ENCODE measurements at places on chromosomes 16 and 17.

GRCh38 chr16:72815348-72816318, 232.3 kb downstream of the ZFHX3 start:
- no peak for DNase-seq

- DNase-seq: no peak
Observed at GRCh38 chr16:87098976-87099720, 218.0 kb downstream of the C16orf95 start.

GRCh38 chr17:33090806-33091205, 99.2 kb downstream of the SPACA3 start:
- DNase-seq: no peak

DNA sequence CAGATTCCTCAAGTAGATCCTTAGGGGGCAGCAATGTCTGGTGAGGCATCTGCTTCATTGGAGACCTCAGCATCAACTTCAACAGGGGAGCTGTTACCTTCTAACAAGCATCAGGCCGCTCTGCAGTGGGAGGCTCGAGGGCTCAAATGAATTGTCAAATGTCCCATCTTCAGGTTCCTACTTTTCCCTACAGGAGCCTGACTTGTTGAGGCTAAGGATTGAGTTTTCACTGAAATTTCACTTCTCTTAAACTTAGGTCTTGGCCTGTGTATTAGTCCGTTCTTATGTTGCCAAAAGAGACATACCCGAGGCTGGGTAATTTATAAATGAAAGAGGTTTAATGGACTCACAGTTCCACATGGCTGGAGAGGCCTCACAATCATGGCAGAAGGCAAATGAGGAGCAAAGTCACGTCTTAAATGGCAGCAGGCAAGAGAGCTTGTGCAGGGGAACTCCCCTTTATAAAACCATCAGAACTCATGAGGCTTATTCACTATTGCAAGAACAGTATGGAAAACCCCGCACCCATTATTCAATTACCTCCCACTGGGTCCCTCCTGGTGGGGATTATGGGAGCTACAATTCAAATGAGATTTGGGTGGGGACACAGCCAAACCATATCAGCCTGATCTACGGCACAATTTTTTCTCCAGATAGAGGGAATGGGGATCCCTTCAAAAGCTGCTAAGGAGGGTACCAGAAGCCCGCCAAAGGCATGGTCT, 5.1 kb upstream of the CD300LD start:
- no peak for DNase-seq

GRCh38 chr16:80208743-80209142, 332.1 kb upstream of the DYNLRB2 start:
- no peak for DNase-seq

GRCh38 chr17:77332981-77333685, 192.4 kb downstream of the SEC14L1 start:
- no peak for DNase-seq

DNA sequence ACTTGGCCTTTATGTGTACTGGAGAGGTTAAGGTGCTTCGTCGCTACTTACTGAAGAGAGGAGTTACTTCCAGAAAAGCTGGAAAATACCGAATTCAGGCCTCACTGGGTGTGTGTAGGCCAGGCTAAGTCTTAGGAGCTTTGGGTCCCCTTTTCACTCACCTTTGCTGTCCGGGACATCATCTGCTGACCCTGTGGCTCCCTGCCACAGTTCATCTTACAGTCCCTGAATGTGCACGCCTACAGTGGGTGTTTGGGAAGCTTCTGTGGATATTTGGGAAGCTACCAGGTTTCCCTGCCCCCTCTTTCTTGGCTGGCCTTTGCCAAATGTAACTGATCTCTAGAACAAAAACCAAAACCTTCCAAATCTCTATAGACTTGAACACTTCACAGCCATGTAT, 51.4 kb downstream of the ELAC2 start:
- no peak for DNase-seq

DNA sequence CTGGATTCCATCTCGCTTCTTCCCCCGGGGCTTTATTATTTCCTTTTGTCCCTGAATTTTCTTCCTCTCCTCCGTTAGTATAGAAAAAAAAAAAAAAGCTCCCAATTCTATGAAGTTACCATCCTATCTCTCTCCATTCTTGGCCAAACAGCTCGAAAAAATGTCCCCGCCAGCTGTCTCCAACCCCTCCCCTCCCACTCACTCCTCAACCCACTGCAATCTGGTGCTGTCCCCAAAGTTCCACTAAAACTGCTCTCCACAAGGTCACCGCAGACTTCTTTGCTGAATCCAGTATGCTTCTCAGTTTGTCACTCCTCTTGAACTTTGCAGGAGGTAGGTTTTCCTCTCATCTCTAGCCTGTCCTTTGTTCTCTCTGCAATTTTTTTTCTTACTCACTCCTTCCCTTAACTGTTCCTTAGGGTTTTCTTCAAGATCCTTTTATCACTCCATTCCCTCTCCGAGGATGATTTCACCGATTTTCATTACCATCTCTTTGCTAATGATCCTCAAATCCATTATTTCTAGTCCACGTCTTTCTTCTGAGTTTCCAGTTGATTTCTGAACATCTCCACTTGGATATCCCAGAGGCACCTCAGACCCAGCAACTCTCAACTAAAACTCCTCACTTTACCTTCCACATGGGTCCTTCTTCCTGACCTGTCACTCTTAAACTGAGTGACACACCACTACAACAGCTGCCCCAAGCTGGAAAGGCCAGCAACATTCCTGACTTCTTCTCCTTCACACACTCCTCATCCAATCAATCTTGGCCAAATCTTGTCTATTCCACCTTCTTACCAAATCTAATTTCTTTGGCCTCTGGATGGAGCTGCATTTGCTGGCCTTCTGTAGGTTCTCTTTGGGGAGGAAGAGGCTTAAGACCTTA, 1.5 kb upstream of the SUMO2 start:
- DNase-seq: no peak

DNA sequence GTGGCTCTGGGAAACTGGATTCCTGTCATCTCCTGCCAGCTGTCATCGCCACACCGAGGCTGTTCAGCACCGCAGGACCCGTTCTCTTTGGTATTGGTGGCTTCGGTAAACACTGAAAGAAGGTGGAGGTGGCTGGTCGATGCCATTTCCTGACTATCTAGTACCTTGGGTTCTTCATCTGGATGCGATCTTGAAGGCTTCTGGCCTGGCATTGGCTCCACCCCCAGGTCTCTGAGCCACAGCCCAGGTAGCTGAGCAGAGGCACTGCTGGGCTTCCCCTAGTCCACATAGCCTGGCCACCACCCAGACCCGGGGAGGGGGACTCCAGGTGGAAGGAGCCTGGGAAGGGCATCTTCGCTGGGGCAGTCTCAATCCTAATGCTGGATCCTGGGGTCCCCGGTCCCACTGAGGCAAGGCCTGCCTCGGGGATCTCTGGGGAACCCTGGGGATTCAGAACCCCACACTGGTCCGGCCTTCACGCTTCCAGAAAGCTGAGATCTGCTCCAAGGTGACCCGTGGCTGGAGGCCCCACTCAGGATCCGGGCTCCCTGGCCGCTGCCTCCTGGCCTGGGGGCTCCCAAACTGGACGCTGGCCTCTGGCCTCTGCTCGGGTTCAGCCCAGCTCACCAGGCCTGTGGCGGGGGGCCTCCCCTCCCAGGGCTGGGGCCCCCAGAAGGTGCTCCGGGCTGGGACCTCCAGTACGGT, 1.8 kb downstream of the C16orf54 start:
- DNase-seq: no peak

DNA sequence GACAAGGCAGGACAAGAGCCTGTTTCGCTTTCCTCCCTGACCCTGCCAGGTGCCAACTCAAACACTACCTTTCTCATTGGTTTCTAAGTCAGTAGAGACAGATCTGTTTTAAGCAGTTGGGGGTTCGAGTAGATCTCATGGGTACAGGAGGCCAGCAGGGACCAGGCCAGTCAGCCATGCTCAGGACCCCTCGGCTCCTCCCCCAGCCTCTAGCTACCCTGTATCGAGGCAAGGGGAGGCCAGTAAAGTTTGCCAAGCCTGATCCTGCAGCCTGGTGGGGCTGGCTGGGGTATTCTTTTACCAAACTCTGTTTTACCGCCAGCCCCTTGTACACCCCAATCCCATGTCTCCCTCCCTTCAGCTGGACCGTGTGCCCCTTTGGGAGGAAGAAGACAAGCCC, 26.6 kb downstream of the OR1D5 start:
- no peak for DNase-seq

DNA sequence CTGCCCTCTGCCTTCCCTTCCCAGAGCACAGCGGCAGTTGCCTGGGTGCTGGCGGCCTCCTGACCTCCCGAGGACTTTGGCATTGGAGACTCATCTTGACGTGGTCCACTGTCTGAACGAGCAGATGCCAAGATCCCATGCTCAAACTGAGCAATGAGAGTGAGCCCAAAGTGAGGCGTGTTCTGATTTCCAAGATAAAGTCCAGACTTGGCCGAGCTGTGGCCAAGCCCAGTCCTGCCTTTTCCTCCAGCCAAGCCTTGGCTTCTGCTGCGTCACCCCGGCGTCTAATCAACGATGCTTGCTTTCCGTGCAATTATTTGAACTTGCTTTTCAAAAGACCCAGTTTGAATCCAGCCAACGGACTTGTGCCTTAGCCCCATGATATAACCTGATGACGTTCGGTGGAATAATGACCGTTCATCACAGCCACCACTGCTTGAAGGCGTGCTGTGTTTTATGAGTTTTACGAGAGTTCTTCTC, 179.2 kb downstream of the IRF8 start:
- no peak for DNase-seq

GRCh38 chr17:814371-814770, 32.2 kb downstream of the MRM3 start:
- no peak for DNase-seq

GRCh38 chr16:31708348-31708747, 165.3 kb upstream of the ZNF267 start:
- DNase-seq: no peak

- no peak for DNase-seq
Observed at GRCh38 chr16:23597003-23597756, 1.1 kb upstream of the NDUFAB1 start.

- DNase-seq: no peak
Observed at GRCh38 chr17:81664051-81664470, 2.3 kb downstream of the OXLD1 start.

DNA sequence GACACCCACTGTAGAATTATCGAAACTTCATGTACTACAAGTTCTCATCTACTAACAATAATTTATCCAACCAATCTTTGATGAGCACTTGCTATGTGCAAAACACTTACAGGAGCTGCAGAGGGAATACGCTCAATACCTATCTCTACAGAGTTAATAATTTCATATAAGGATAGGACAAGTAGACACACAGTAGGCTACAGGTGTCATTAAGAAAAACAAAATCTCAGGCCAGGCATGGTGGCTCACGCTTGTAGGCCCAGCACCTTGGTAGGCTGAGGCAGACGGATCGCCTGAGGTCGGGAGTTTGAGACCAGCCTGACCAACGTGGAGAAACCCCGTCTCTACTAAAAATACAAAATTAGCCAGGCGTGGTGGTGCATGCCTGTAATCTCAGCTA, 91.3 kb upstream of the PLEKHM1 start:
- no peak for DNase-seq

DNA sequence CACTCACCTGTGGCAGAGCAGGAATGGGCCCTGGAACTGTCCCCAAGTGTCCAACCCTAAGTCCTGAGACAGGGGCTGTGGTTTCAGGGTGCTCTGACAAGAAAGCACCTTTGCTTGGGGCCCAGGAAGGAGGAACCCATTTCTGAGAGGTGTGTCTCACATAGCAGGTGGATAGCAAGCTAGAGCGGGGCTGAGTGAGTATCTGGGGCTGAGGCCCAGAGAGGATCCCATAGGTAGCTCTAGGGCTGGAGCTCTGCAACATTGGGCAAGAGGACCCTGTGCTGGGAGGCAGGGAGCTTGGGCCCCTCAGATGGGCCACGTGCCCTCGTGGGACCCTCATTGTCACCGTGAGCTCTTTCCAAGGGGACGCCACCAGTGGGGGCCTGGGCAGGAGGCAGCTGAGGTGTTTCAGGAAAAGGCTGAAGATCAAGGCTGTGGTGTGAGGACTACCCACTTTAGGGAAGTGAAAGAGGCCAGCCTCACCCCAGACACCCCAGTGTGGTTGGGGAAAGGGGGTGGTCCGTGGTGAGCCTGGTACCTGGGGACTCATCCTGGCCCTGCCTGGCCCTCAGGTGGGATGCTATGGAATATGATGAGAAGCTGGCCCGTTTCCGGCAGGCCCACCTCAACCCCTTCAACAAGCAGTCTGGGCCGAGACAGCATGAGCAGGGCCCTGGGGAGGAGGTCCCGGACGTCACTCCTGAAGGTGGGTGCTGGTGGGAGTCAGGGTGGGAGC, 5.3 kb downstream of the DEF8 start:
- DNase-seq: no peak

DNA sequence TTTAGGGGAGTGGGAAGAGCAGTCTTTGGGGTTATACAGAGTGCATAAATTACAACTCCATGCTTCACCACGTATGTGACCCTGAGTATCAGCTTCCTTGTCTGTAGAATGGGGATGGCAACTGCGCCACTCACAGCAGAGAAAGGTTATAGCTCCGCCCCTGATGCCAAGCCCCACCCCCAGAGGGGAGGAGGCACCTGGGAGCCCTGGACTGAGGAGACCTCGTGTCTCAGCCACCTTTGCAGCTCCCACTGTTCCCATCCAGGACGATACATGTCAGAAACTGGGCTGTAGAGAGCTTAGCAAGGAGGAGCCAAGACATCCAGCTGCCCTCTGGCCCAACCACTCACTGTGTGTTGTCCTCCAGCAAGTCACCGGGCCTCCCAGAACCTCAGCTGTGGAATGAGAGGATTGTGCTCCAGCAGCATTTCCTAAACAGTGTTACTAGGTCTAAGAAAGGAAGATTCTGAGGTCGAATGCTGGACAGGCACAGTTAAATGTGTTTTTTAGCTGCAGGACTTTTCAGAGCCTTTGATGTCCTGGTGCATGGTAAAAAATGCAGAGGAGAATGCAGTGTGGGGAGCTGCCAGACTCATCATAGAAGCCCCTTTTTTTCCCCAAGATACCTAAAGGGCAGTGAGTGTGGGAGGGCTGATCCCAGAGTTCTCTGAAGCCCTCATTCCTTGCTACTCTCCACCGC, 49.4 kb downstream of the BEAN1 start:
- DNase-seq: no peak

- DNase-seq: no peak
Observed at GRCh38 chr17:62994931-62995330, 28.9 kb downstream of the TANC2 start.

GRCh38 chr16:3481696-3482658, 13.3 kb downstream of the C16orf90 start:
- no peak for DNase-seq

DNA sequence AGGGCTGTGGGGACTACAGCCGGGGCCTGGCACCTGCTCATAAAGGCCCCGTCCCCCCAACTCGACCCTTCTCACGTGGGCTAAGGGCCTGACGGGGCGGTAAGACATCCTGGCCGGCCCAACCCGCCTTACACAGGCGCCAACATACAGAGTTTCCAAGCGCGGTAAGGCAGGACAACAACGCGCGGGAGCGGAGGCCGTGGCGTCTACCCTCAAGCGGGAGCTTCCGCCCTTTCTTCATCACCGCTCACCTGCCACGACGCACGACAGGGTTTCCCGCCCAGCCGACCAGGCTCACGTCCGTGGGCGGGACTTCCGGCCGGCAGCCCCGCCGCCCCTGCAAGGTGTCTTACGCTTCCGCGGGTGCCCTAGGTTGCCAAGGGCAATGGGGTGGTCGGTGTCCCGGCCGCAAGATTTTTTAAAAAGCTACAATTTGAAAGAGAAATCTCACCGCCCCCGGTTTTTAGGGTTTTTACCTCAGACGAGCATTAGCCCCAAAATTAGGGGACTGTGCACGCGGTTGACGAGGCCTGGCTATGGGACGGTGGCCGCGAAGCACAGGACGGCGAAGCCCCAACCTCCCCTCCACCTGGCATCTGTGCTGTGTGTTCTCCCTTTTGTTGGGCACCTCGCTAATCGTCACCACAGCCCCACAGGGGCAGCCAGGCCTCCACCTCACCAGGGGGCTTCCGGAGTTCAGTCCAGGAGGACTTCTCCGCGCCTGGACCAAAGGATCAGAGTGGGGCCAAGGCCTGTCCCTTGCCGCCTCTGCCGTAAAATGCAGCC, at the start of gene TERB1:
Gene TERB1 (minus strand): TSS at position 265 of the 786 bp plus-strand sequence. CDS start 4,786 bp downstream, outside the sequence.
- DNase-seq: no peak
